ENCODE measurements at places on chromosomes 7 and 10.

DNA sequence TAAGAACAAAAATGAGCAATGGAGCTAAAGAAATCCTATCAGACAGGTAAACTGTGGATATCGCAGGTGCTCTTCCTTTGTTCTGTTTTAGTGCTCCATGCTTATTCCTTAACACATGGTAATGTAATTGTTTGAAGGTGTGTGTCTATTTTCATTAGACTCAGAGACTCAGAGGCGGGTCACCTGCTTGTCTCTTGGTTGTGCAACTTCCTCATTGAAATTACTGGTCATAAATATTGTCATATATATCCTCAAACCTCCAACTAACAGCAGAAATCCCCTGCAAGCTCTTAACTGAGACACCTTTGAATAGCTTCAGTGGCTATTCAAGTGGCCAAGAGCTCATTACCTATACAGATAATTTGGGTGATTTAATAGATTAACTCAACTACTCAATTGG, 177.2 kb downstream of the PTN start:
- DNase-seq = no peak
- H3K27me3 ChIP-seq = no peaks in the 10 kb centered on the region
- H3K36me3 ChIP-seq = no peaks in the 10 kb centered on the region

- no peaks in the 10 kb centered on the region for H3K36me3 ChIP-seq
- no peaks in the 10 kb centered on the region for H3K27me3 ChIP-seq
- no peak overlapping the region for H3K4me3 ChIP-seq
- no peak overlapping the region for H3K27ac ChIP-seq
- H3K4me1 ChIP-seq = peaks cover 43% of the 10 kb centered on the region
Observed at GRCh38 chr10:37732685-37733084, 124.7 kb downstream of the ZNF248 start.

GRCh38 chr7:30598121-30598876, 3.6 kb downstream of the GARS1 start:
- peaks cover 19% of the 10 kb centered on the region for H3K4me1 ChIP-seq
- no peaks in the 10 kb centered on the region for H3K27me3 ChIP-seq

- peak; percentile 54 for DNase-seq
- no peaks in the 10 kb centered on the region for H3K36me3 ChIP-seq
- H3K4me3 ChIP-seq = no peak overlapping the region
- H3K27me3 ChIP-seq = no peaks in the 10 kb centered on the region
- H3K4me1 ChIP-seq = peaks cover 32% of the 10 kb centered on the region
Observed at GRCh38 chr7:28919510-28919909, 38.6 kb downstream of the TRIL start.

DNA sequence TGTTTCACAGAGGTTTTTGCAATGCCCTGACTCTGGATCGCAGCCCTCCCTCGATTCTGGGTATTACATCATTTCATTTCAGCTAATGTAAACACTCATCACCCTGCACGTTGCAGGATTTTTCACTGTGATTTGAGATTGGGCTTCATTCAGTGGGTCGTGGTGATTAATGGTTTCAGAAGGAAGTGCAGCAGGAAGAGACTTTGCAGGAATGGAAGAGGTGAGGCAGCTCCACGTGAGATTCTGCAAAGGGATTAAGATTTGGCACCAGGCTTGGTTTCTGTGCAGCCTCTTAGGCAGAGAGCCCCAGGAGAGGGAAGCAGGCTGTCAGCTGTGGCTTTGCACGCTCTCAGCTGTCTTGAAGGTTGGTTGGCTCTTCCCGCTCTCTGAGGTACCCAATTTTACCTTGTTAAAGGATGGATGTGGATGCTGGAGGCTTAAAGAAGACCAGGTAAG, 95.2 kb downstream of the PLCE1 start:
- no peak overlapping the region for H3K27ac ChIP-seq
- peaks cover 17% of the 10 kb centered on the region for H3K4me1 ChIP-seq
- H3K36me3 ChIP-seq = no peaks in the 10 kb centered on the region
- DNase-seq = peak; percentile 46
- H3K4me3 ChIP-seq = 0 out of 2 replicates have a peak overlapping the region, but pooled peaks have one; percentile 4

DNA sequence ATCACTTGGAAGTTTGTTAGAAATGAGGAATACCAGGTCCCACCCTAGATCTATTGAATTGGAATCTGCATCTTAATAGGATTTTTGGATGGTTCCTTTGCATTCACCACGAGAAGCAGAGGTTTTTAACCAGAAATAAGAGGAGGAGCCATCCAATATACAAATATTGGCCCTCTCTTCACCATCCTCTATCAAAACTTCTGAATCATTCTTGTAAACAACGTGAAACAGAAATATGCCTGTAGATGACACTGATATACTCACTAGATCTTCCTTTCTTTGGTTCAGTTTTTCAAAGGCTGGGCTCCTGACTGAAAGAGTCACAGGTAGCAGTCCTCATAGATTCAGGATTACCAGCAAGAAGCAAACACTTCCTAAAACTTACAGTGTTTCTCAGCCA, 39.5 kb downstream of the ZNF365 start:
- no peak overlapping the region for H3K4me3 ChIP-seq
- no peak for DNase-seq
- H3K4me1 ChIP-seq = no peaks in the 10 kb centered on the region

GRCh38 chr7:39540320-39540719, 25.9 kb upstream of the YAE1 start:
- H3K4me1 ChIP-seq = no peaks in the 10 kb centered on the region
- H3K4me3 ChIP-seq = no peak overlapping the region
- no peaks in the 10 kb centered on the region for H3K36me3 ChIP-seq
- H3K27me3 ChIP-seq = no peaks in the 10 kb centered on the region

GRCh38 chr7:107779647-107780099, 23.4 kb downstream of the SLC26A3 start:
- no peaks in the 10 kb centered on the region for H3K36me3 ChIP-seq
- H3K27ac ChIP-seq = no peak overlapping the region
- no peak overlapping the region for H3K4me3 ChIP-seq
- DNase-seq = no peak

DNA sequence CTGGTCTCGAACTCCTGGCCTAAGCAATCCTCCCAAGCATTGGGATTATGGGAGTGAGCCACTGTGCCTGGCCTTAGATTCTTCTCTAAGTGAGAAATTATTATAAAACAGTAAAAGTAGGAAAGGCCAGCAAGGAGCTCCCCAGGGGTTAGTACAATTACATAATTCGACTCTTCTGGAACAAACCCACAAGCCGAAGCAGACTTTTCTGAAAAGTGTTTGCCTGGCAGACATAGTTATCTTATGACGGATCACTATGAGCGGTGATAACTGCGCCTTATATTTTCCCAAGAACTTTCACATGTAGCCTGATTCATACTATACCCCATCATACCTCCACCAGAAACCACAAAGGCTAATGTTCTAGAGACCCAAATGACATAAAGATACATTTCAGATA, 30.2 kb upstream of the SH3PXD2A start:
- H3K4me3 ChIP-seq = no peak overlapping the region
- 0 out of 2 replicates have a peak, but pooled peaks cover 4% of the 10 kb centered on the region for H3K36me3 ChIP-seq
- H3K27me3 ChIP-seq = no peaks in the 10 kb centered on the region
- peak; percentile 73 for DNase-seq
- H3K27ac ChIP-seq = peak overlapping the region; percentile 55

GRCh38 chr10:123929791-123930190, 38.2 kb upstream of the CPXM2 start:
- DNase-seq = no peak
- peaks cover 21% of the 10 kb centered on the region for H3K4me1 ChIP-seq
- H3K27me3 ChIP-seq = no peaks in the 10 kb centered on the region
- H3K36me3 ChIP-seq = no peaks in the 10 kb centered on the region
- H3K4me3 ChIP-seq = 0 out of 2 replicates have a peak overlapping the region, but pooled peaks have one; percentile 12

- no peak overlapping the region for H3K4me3 ChIP-seq
- H3K4me1 ChIP-seq = peaks cover 29% of the 10 kb centered on the region
- no peaks in the 10 kb centered on the region for H3K27me3 ChIP-seq
- DNase-seq = peak; percentile 95
- H3K36me3 ChIP-seq = no peaks in the 10 kb centered on the region
- H3K27ac ChIP-seq = peak overlapping the region; percentile 81
Observed at GRCh38 chr7:158649279-158649678, 55.3 kb downstream of the NCAPG2 start.

GRCh38 chr10:63671317-63671937, 150.2 kb downstream of the REEP3 start:
- peak; percentile 71 for DNase-seq
- no peaks in the 10 kb centered on the region for H3K36me3 ChIP-seq
- peaks cover 46% of the 10 kb centered on the region for H3K4me1 ChIP-seq
- H3K27ac ChIP-seq = no peak overlapping the region
- 0 out of 2 replicates have a peak overlapping the region, but pooled peaks have one; percentile 7 for H3K4me3 ChIP-seq
- H3K27me3 ChIP-seq = no peaks in the 10 kb centered on the region

- no peaks in the 10 kb centered on the region for H3K36me3 ChIP-seq
- DNase-seq = peak; percentile 23
- peaks cover 4% of the 10 kb centered on the region for H3K4me1 ChIP-seq
- H3K4me3 ChIP-seq = no peak overlapping the region
Observed at GRCh38 chr10:112907893-112908292, 42.2 kb upstream of the TCF7L2 start.

Measured in GM23248 (cell line).